ENCODE measurements at places on chromosomes 4 and X.

DNA sequence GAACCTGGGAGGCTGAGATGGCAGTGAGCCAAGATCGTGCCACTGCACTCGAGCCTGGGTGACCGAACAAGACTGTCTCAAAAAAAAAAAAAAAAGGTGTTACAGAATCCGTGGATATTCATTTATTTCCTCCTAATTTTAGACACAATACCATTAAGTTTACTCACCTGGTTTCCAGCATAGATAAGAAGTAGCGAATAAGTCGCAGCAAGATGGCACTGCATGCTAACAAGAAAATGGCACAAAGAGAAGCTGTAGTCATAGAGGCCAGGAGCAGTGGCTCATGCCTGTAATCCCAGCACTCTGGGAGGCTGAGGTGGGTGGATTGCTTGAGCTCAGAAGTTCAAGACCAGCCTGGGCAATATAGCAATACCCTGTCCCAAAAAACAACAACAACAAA, 17.0 kb upstream of the MOB1B start:
- DNase-seq = no peak

GRCh38 chr4:15147714-15148113, 145.4 kb downstream of the CPEB2 start:
- DNase-seq = no peak

DNA sequence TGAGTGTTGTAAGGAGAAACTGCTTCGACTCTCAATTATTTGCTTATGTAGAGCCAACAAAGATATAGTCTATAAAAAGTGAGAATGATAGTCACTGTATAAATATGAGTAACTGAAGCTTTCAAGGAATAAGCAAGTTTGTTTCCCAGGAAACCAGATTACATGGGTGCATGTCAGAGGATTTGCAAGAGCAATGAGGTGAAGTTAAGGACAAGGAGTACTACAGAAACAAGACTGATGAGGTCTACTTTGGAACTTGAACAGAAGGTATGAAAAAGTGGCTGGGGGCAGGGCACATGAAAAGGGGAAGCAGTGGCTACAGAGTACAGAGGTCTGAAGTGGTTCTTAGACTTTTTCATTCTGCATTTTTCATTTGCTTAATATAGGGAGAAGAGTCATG, 321.0 kb upstream of the CXXC4 start:
- no peak for DNase-seq

- DNase-seq = no peak
Observed at GRCh38 chr4:139603576-139604410, 47.8 kb upstream of the SETD7 start.

DNA sequence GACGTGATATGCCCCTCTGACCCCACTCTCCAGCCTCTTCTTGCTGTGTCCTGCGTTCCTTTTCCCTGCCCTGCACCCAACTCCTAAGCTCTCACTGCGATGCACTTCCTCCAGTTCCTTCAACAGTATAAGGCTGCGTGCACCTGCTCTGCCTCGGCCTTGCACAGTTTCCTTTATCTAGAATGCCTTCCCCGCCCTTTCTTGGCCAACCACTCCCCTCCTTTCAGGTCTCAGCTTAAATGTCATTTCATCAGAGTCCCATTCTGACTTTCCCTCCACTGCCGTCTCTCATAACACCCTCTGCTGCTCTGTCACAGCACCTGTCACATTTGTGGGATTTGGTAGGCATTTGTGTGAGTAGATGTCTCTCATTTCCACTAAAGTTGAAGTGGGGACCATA, 58.4 kb upstream of the NEIL3 start:
- DNase-seq = no peak

GRCh38 chrX:65532016-65532415, 2.6 kb downstream of the LAS1L start:
- no peak for DNase-seq

GRCh38 chrX:140524556-140524955, 19.7 kb upstream of the SOX3 start:
- DNase-seq = no peak

GRCh38 chr4:87575983-87576382, 32.3 kb upstream of the DSPP start:
- DNase-seq = no peak

DNA sequence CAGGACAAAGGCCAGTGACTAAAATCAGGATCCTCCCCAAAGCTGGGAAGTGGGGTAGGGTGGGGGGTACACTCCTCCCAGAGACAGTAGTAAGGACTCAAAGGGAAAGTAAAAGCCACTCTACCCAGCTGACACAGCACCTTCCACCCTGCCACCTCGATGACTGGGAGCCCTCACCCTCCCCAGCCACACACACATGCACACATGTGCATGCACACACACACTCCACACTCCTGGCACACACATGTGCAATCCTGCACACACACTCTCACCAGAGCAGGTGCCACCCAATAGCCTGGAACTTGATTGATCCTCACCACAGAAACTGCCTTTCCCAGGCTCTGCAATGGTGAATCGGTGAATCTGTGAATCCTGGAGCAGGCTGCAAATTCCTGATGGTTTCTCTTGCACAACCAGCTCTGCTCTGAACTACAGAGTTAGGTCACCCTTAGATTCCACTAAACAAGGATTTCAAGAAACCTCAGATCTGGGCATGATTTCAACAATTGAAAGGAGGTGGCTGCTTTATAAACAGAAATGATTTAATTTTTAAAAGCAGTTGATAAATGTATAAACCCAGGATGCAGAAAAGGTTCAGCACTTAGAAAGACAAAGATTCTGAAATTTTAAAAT, 21.5 kb downstream of the AMOT start:
- DNase-seq = no peak

GRCh38 chr4:12723849-12724447, 760.2 kb downstream of the RAB28 start:
- no peak for DNase-seq

- DNase-seq = no peak
Observed at GRCh38 chrX:47078129-47079043, at the start of gene RGN. Gene RGN, plus strand, starts transcription at chrX:47078443. Its CDS starts 2,702 bp downstream, at chrX:47081145.

GRCh38 chr4:108107729-108108382, 60.9 kb downstream of the LEF1 start:
- DNase-seq = no peak

DNA sequence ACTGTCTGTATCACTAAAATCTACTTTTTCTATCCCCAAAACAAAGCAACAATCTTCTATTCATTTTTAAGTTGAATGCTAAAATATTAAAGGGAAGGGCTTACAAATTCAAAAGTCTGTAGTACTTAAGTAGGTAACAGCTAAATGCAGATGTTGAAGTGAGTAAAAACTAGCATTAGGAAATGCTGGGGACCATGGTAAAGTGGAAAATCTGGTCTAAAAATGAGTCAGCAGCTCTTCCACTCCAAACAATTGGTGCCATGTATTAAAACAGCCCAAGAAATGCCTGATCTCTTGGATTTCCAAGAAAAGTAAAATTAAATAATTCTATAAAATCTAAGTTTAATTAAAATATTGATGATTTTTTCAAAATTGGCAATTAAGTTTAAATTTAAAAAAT, 73.3 kb upstream of the PPP3CA start:
- no peak for DNase-seq

GRCh38 chr4:106530024-106530361, 161.4 kb upstream of the GIMD1 start:
- DNase-seq = no peak

DNA sequence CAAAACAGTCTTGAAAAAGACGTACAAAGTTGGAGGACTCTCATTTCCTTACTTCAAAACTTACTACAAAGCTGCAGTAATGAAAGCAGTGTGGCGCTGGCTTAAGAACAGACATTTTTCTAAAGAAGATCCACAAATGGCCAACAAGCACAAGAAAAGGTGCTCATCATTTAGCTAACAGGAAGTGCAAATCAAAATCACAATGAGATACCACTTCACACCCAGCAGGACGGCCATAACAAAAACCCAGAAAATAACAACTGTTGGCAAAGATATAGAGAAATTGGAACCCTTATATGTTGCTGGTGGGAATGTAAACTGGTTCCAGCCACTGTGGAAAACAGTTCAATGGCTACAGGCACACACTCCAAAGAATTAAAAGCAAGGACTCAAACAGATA, 3.3 kb downstream of the PDZD4 start:
- DNase-seq = no peak

GRCh38 chr4:111266937-111267336, 644.1 kb upstream of the PITX2 start:
- no peak for DNase-seq

DNA sequence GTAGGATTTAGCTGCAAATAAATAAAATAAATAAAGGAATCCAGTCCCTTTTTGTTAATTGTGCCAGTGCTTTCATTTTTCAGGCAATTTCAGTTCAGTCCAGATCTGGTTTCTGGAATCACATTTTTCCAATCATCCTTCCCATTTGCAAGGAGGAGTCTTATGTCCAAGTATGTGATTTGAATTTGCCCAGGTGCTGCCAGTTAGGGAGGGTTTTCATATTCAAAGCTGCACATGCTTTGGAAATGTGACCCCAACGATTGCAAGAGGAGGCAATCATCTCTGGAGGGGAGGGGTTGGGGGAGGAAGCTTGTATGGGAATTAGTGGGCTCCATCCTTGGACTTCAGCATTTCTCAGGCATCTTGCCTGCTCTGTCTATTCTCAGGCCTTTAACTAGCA, 4.4 kb downstream of the PLAC1 start:
- no peak for DNase-seq

DNA sequence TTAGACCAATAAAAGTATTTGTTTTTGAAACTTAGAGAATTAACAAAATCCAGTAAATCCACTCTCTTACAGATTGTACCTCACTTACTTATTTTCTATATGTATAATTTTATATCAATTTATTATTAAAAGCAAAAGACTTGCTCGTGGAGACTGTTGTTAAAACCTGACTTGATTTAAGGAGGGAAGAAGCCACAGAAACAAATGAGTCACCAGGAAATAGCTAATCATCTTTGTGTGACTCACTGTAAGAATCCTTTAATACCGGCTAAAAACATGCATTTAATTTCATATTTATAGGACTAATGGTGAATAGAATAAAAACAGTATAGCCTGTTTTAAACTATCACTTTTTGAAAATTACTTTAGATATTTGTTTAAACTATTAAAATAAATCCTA, 29.9 kb upstream of the UBE2NL start:
- DNase-seq = no peak

GRCh38 chrX:3184176-3184930, 143.1 kb downstream of the ARSF start:
- no peak for DNase-seq

DNA sequence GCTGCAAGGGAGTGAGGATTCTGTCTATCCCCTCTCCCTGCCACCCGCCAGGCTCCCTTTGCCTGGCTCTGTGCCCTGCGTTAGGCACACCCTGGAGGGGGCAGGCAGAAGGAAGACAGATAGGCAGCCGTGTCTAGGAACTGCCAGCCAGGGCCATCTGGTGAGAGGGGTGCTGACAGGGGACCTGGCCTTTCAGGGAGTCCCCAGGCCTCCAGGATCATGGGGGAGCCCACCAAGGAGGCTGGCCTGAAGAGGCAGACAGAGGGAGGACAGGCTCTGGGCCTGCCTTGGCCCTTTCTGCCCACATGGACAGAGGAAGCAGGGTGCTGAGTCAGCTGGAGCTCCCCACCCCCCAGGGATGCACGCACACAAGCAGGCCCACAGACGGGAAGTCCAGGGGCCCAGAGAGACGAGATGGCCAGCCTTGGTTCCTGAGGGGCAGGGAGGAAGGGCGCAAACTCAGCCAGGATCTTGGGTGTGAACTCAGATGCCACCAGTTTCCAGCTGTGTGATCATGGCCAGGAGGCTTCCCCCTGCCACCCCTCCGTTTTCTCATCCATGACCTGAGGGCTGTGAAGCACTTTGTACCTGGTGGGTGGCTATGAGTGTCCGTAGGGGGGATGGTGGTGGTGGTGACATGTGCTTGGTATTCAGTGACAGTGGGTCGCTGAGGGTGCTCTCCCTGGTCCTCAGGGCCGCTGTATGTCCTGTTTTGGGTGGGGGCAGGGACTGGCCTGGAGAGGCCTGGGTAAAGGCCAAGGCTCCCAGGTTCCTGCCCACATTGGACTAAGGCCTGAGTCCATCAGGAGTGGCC, 1.8 kb downstream of the SH3BP2 start:
- no peak for DNase-seq

- DNase-seq = no peak
Observed at GRCh38 chr4:36734334-36734733, 452.9 kb downstream of the DTHD1 start.

GRCh38 chrX:125998432-125998831, 167.7 kb downstream of the DCAF12L2 start:
- no peak for DNase-seq

DNA sequence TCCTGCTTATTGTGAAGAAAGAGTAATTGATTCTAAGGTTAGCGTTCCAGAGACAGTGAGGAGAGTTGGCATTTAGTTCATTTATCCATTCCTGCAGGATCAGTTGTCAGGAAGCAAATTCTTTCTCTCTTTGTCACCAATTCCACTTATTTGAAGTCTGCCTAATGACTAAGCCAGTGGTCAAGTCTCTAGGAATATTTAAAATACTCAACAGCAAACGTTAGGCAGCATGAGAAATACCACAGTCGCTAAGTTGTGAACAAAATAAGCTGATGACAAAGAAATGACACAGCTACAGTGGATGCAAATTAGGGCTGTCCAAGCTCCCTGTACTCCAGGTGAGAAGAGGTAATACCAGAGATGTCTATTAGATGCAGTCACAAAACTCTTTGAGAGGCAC, 6.6 kb upstream of the MAGEB17 start:
- DNase-seq = no peak

DNA sequence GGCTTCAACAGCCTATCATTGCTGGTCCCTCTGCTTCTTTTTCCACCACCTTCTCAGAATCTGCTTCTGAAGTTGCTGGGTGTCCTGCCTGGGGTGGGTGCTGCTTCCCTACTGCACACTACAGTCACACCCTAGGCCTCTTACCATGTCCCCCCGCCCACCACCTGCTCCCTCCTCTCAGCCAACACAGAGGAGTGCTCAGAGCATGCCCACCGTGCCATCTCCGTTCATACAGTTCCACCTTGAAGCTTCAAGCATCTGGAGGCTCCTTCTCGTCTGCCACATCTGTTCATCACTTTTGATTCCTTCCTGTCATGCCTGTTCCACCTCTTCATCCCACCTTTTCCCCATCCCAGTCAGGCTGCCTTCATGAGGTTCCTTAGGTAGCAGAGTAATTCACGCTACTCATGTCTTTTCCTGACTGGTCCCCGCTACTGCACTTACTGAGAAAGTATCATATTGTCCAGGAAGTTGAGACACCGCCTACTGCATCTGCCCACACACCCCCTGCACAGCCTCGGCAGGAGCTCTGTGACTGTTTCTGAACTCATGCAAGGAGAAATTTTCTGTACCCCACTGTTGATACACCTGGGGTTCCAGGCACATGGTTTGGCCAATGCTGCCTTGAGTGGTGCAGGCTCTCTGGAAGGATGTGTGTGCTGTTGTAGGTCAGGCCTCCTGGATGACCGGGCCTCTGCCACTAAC, 39.5 kb downstream of the HADH start:
- DNase-seq = no peak

GRCh38 chr4:3465698-3466671, 2.9 kb downstream of the DOK7 start:
- DNase-seq = no peak

DNA sequence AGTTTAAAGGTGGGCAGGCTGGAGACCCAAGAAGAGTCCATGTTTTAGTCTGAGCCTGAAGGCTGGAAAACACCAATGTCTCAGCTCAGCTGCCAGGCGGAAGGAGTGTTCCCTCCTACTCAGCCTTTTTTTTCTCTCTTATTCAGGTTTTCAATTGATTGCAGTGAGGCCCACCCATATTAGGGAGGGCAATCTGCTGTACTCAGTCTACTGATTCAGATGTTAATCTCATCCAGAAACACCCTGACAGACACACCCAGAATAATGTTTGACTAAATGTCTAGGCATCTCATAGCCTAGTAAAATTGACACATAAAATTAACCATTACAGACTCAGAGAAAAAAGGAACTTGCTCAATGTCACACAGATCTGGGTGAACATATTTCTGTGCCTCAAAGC, 347.1 kb downstream of the GBA3 start:
- DNase-seq = no peak

Measured in stimulated activated CD8-positive, alpha-beta memory T cell treated with anti-CD3 and anti-CD28 coated beads, Interleukin-7, amount 100 ng/mL, for 1 hour (primary cell).